ENCODE measurements at places on chromosomes 3 and 15.
A peak's percentile ranks its signal among the peaks of the same experiment; 100 is the strongest.

GRCh38 chr3:121737644-121738043 lies 11.9 kb downstream of the GOLGB1 start:
- DNase-seq: no peak

- peak; percentile 94 for DNase-seq
Observed at GRCh38 chr3:58998476-58999117, 51.2 kb downstream of the CFAP20DC start.

DNA sequence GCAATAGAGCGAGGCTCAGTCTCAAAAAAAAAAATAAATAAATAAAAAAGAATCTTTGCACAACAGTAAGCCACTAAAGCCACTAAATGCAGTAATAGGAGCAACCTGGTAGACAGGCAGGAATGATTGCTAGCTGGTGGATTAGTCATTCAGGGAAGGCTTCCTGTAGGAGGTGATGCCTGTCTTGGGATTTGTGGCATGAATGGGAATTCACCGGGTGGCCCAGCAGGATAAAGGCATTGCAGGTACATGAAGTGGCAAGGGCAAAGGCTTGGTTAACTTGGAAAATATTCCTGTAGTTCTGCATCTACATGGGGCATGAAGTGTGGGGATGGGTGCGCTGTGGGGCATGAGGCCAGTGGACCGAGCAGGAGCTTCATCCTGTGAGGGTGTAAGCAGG lies 94.5 kb downstream of the IQSEC1 start:
- no peak for DNase-seq

DNA sequence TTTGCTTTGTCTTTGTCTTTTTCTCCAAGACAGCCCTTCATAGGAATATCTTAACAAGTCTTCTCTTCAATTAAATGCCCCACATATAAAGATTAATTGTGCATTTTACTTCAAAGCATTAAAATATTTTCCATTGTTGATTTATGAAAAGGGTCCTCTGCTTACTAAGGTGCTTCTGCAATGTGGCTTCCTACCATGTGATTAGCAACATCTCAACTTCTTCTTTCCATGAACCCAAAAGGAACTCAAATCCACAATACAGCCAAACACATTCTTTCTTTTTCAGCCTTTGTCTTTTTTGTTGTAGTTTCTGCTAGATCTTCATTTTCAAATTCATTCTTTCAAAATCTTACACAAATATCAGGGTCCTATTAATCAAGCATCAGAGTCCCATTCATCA lies 309.2 kb downstream of the NSUN3 start:
- DNase-seq: no peak

DNA sequence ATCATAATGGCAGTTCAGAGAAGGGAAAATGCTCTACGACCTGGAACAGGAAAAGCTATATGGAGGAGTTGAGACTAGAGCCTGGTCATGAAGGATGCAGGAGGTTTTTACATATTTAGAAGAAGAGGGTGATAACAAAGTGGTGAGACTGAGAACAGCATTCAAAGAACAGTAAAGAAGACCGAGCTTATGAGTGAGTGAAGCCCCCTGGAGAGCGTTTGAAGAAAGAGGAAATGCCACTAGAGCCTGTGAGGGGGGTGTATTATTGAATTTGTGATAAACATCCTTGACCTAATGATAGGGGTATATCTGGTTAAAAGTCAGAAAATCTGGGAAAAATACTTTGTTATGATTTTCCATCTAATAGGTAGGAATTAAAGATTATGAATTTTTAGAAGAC lies 4.2 kb downstream of the PARP9 start:
- no peak for DNase-seq

- no peak for DNase-seq
Observed at GRCh38 chr3:127478922-127479321, 111.6 kb downstream of the TPRA1 start.

GRCh38 chr15:63483521-63484371 lies 20.6 kb upstream of the USP3 start:
- DNase-seq: no peak

DNA sequence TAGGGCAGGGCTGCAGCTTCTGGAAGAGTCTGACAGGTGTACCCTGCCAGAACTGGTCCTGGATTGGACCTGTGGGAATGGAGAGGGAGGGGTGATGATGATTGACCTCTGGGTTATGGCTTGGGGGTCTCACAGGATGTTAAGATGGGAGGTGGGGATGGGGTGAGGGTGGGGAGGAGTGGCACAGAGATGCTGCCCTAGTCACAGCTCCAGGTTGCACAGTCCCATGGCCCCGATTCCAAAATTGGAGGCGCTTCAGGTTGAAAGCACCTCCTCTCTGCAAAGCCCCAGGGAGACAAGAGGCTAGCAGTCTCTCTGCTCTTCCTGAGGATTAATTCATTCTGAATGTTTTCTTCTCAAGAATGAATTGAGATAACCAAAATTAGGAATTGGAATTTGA lies 101.4 kb downstream of the FAM43A start:
- DNase-seq: no peak

DNA sequence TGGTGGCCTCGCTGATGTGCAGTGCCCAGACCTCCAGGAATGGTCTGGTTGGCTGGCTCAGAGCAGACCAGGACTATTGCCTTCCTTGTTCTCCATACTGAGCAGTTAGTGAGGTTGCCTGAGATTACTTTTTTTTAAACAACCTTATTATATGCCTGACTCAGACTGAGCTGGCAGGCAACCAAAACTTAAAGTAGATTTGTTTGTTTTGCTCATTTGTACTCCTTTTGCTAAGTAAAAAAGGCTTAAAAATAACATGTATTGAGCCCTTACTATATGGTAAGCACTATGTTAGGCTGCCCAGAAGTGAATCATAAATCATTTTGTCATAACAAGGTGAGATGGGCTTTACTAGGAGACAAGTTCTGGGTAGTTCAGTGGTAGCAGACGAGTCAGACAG lies 92.4 kb downstream of the GHSR start:
- DNase-seq: peak; percentile 93

DNA sequence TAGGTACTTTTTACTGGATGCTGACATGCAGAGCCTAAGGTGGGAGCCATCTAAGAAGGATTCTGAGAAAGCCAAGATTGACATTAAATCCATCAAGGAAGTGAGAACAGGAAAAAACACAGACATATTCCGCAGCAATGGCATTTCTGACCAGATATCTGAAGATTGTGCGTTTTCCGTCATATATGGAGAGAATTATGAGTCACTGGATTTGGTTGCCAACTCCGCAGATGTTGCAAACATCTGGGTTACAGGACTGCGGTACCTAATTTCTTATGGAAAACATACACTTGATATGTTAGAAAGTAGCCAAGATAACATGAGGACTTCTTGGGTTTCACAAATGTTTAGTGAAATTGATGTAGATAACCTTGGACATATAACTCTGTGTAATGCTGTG lies 125.1 kb downstream of the PLCL2 start:
- DNase-seq: peak; percentile 31

- DNase-seq: no peak
Observed at GRCh38 chr15:63857461-63857856, 23.7 kb upstream of the HERC1 start.

GRCh38 chr3:94811836-94812235 lies 749.0 kb downstream of the NSUN3 start:
- no peak for DNase-seq

GRCh38 chr3:31226346-31226745 lies 306.4 kb upstream of the STT3B start:
- no peak for DNase-seq

DNA sequence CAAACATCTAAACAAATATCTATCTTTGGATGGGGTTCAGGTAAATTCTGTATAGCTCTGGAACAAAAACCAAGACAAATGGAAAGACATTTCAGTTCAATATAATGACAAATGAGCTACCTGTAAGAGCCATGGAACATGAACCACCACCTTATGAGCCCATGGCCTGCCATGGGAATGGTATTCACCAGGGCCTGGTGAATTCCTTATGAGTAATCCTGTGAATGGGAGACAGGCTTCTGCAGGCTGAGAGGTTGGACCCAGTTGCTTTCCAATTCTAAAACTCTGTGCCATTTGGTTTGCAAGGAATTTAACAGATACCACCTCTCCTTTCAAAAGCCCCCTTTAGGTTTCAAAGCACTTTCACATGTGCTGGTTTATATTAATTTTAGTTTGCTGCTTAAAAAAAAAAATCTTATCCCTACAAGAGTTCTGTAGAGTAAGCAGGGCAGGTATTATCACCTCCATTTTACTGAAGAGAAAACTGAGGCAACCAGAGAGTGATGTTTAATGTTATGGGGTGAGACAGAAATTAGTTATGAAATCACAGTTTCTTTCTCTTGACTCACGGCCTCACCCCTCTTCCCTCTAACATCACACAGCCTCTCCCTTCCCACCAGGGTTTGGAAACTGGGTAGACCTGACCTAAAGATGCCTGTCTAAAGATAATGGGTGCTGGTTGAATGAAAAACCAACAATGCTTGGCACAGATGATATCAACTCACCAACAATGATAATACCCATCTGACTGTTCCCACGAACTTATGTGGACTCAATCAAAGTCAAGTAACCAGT lies 397.6 kb upstream of the WNT5A start:
- no peak for DNase-seq

DNA sequence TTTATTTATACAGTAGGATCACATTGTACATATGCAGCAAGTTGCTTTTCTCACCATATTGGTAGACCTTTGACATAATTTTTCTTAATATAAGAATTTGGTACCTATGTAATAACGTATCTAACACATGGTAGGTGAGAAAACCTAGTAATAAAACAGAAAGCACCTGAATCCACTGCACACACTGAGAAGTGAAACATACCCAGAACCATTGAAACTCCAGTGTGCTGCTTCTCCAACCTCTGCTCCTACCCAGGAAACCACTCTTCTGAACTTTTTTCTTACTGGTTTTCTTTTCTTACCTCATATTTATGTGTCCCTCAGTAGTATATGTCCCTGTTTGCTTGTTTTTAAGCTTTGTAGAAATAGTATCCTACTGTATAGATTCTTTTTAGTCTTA lies 293.0 kb downstream of the UBE2E2 start:
- DNase-seq: no peak

GRCh38 chr3:90102146-90102545 lies 994.7 kb downstream of the EPHA3 start:
- no peak for DNase-seq

GRCh38 chr3:131363275-131363674 lies 18.3 kb upstream of the NUDT16 start:
- DNase-seq: no peak

GRCh38 chr15:81195339-81195864 lies 1.3 kb upstream of the IL16 start:
- no peak for DNase-seq

GRCh38 chr3:37537914-37538691 lies 323.6 kb upstream of the CTDSPL start:
- DNase-seq: peak; percentile 24

- DNase-seq: no peak
Observed at GRCh38 chr15:93203036-93203435, 114.0 kb upstream of the RGMA start.

DNA sequence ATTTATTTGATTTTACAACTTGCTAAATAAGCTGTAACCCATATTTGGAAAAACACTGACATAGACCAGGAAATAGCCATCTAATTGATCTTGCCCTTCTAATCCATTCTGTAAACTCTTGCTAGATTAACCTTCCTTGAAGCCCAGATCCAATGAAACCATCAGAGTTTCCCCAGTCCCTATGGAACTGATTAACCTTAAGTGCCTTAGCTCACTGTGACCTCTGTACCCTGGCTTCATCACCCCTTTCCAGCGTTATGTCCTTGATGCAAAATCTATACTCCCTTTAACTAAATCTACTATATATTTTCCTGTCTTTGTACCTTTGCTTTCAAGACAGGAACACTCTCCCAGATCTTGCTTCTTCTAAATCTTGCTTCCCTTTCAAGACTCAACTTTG lies 42.9 kb upstream of the CADPS start:
- DNase-seq: no peak

Measured in fibroblast of skin of right quadriceps (primary cell).